CD8-positive, alpha-beta T cell (primary cell): ENCODE measurements at places on chromosomes 12 and 14. TPM values are rescaled to one million over a fixed set of nuclear protein-coding genes. Genes with fewer than 3 reads are reported as not detected.
A peak's percentile ranks its signal among the peaks of the same experiment; 100 is the strongest.

GRCh38 chr12:74537707-74538385 lies at the start of gene ATXN7L3B:
Gene ATXN7L3B, plus strand, starts transcription at chr12:74537835. Its CDS starts 278 bp downstream, at chr12:74538113.
- peak; percentile 93 for DNase-seq

GRCh38 chr14:54188064-54188666 lies 208.6 kb upstream of the CDKN3 start:
- no peak for DNase-seq

DNA sequence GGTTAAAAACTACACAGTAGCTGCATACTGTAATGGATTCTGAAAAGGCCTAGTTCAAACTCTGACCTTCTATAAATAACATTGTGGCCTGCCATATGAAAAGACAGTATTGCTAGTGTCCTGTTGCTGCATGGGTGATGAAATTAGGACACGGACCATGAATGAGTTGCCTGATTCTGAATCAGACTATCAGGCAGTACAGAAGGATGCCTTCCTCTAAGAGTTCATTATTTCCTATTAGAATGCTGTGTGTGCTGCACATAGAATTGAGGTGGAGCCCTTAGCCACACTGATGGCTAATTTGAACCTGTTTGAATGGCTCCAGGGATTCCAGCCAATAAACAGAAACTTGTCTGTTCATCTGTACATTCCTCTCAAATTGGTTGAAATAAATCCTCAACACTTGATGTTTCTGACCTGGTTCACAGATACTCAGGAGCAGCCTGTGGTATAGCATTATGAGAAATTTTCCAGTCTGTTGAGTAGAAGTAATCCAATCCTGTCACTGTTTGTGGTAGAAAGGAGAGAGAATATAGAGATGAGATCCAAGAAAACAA lies 483.2 kb downstream of the APAF1 start:
- DNase-seq, result no peak

- no peak for DNase-seq
These were observed 98.8 kb downstream of the TMEM132C start for GRCh38 chr12:128365651-128366231.

DNA sequence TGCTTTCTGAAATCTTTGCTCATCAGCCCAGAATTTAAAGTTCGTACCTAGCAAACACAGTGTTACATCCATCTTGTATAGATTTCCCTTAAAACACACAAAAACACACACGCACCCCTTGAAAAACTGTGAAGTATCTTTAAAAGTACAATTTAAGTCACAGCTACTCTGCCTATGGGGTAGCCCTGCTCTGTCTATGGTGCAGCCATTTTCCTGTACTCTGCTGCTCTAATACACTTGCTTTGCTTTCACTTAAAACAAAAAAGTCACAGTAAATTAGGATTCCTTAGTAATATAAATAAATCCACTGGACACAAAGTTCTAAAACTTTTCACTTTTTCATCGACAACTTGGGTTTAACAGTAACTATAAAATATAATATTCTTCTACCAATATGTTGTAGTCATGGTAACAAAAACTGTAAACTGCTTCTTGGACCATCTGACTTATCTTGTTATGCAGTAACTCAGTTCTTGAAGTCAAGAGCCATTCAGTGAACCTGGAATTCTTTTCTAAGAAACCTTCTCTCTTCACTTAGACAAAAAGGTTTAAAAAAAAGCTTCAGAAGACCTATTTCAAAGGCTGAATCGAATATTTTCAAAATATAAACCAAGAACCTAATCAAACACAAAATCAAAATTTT lies 63.5 kb downstream of the MED13L start:
- peak; percentile 13 for DNase-seq

GRCh38 chr12:116975779-116976393 lies 65.1 kb downstream of the FBXW8 start:
- DNase-seq, result no peak

DNA sequence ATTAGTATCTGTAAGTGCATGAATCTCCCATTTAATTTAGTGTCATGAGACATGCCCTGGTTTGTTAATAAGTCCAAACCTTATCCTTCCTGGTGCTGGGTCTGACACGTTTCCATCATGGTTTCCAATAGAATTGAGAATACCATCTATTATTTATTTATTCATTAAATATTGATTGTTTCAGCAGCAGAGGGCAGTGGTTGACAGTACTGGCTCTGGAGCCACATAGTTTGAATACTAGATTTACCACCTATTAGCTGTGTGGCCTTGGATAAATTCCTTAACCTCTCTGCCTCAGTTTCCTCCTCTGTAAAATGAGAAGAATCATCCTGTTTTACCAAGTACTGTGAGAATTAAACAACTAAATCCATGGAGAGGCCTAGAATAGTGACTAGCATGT lies 941 bp upstream of the STAB2 start:
- DNase-seq, result no peak

- DNase-seq, result no peak
These were observed 8.0 kb downstream of the KLHL33 start for GRCh38 chr14:20428010-20428365.

- DNase-seq, result no peak
These were observed 67.6 kb upstream of the GNG2 start for GRCh38 chr14:51792809-51793208.

DNA sequence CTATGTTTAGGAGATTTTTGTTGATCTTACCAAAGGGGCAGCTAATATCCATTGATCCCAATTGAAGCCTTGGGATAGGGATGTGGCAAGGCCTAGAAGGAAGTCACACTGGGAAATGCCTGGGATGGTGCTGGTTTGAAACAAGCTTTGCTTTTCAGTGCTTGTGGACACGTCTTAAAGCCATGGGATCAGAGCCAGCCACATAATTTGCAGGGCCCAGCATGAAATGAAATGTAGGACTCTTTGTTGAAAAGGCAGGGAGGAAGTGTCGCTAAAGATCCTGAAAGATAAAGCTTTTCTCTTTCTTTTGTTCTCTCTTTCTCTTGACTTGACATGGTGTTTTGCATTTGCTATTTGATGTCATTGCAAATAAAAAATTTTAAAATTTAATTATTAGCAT lies 5.0 kb downstream of the TTC9 start:
- no peak for DNase-seq

GRCh38 chr12:53992377-53992889 lies 7.5 kb downstream of the HOXC10 start:
- DNase-seq, result no peak

DNA sequence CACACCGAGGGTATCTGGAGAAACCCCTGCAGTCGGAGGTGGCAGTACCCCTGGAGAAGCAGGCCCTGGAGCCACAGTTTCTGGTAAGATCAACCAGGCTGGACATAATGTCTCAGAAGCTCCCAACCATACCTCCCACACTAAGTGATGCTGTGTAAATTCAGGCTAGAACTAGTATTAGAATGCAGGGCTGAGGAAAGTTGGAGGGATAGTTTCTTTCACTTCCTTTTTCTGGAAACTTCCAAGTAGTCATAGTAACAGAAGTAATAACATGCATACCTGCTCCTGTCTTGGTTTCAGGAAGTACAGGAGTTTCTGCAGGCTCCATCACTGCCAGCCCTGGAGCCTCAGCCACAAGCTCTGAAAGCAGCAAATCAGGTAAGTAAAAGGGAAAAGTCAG lies 228.1 kb upstream of the CNTN1 start:
- DNase-seq, result no peak

GRCh38 chr12:107929436-107929835 lies 154.9 kb downstream of the ASCL4 start:
- no peak for DNase-seq

DNA sequence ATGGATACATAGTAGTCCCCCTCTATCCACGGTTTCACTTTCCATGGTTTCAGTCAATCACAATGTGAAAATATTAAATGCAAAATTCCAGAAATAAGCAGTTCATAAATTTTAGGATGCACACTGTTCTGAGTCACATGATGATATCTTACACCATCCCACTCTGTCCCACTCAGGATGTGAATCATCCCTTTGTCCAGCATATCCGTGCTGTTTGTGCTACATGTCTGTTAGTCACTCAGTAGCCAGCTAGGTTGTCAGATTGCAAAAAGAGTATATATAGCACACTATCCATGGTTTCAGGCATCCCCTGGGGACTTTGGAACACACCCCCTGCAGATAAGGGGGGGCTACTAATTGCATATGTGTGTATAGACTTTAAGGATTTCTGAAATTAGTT lies 8.1 kb upstream of the NAA30 start:
- DNase-seq, result no peak

GRCh38 chr12:111581434-111582132 lies 17.5 kb downstream of the ATXN2 start:
- no peak for DNase-seq

DNA sequence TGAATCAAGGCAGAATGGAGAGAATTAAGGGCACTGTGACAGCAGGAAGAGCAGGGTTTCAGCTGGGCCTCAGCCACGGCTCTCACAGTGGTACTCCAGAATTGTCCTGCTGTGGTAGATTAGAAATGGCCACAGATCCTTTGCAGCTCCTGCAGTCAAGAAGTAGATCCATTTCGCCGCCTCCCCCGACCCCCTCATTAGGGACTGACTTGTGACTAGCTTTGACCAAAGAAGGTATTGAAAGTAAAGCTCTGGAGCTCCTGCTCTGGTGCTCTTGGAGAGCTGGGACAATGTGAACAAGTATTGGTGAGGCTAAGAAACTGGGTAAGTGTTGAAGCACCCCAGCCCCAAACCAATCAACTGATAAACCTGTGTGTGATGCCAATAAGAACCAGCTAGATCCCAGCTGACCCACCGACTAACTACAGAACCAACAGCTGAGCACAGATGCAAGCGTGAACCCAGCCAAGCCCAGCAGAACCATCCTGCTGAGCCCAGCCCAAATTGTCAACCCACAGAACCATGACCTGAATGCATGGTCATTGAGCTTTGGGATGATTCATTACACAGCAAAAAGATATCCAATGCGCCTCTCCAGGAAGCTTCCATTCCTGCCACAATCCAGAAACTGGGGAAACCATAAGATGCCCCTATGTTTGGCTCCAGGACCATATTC lies 50.7 kb downstream of the JAG2 start:
- no peak for DNase-seq

DNA sequence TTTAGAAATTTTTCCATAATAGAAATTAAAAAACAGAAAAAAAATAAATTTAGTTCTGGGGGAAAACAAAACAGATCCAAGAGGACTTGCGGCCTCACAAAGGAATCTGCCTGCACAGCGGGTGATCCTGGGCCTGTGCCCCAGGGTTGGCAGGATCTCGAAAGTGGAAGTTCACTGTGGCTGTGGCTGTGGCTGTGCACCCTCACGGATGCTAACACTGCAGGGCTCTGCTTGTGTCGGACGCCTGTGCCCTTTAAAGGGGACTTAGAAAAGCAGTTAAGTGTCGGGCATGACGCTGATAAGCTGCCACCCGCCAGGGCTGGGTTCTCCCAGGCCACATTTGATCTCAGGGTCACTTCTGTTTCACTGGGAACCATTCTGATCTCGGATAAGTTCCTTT lies 209.1 kb downstream of the TTC7B start:
- no peak for DNase-seq

GRCh38 chr12:96302687-96303310 lies 97.4 kb downstream of the CDK17 start:
- no peak for DNase-seq

DNA sequence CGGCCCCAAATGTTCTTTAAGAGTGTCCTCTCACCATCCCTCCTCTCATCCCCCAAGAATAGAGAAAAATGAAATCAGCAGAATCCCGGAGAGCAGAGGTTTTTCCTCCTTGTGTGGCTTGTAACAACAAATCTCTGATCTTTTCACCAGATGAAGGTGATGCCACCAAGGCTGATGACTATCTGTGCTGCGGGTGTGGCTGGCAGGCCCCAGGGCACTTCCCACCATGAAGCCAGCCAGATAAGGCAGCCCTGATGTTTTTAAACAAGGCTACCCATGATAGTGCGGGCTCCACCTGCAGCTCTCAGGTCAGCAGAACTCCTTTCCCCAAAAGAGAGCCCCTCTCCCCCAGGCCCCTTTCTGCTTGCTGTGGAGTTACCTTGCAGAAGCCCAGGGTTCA lies 58.0 kb upstream of the PARP11 start:
- peak; percentile 29 for DNase-seq

DNA sequence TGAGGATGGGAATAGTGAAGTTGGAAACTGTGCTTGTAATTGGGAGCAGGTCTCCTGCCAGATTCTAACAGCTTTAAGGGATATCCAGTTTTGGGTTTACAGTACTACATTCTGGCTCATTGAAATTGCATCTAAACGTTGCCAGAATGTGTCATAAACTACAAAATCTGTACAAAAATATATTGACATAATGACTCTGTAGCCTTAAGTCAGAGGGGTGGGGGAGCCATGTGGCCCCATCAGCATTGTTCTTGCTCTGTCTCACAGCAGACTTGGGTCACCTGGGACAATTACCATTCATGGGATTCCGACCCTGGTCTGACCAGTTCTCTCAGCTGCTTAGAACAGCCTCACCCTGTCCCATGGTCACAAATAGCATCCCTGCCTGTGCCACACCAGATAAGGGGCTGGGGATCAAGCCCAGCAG lies 43.3 kb upstream of the MED13L start:
- no peak for DNase-seq

DNA sequence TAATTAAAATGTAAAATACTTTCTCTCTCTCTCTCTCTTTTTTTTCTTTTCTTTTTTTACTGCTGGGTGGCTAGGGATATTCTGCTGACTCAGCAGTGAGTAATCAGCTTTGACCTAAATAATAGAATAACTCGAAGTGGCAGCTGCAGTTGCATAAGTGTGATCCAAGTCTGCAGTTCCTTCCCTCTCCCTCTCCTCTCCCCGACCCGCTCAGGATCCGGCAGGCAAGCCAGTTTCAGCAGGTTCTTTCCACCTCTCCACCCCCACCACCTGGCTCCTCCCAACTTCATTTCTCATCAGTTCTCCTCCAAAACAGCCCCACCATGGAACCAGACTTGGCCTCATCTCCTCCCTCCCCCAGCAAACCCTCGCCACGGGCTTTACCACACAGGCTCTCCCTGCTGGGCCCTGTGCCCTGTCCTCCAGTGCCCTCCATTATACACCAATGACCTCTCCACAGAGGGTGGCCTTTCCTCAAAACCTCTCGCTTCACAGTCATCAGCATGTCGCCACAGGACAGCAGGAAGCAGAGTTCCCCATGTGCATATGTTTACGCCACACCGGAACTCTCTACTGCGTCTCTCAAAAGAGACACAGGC lies 22.4 kb downstream of the SLC7A8 start:
- DNase-seq, result no peak

DNA sequence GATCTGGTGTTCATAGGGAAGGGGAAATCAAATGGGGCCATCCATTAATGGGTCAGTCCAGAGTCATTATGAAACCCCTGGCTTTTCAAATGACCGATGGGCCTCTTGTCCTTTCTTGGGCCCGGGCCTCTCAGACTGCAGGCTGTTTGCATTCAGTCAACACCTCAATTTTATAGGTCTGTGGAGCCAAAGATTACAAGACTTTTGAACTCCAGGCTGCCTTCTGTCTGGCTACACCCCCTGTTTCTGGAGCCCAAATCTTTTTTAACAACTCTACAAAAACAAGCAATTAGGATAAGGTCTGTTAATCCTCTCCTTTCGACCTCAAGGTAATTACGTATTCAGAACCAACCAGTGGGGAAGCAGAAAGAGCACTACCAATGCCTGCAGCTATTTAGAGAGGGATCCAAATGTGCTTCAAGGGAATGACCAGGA lies 35.6 kb downstream of the DUSP6 start:
- DNase-seq, result no peak

- DNase-seq, result no peak
These were observed 42.8 kb downstream of the NKX2-1 start for GRCh38 chr14:36477266-36477665.

Gene GPR135
- total RNA-seq, result 0.64 TPM

Gene CRIP1
- 115 TPM for total RNA-seq

Gene LMNTD1
- not detected for total RNA-seq

Gene SLC39A5
- total RNA-seq, result not detected

Gene GZMB
- 5.8 TPM for total RNA-seq

Gene KLHDC1
- 11.0 TPM for total RNA-seq
